ENCODE measurements at places on chromosomes 1 and 21.

GRCh38 chr1:225450491-225451191 is 22.8 kb upstream of the LBR start:
- DNase-seq: no peak

- no peak for DNase-seq
Measured at GRCh38 chr1:30664103-30664755, 59.2 kb downstream of the MATN1 start.

GRCh38 chr1:102045752-102046151 is 49.0 kb upstream of the OLFM3 start:
- no peak for DNase-seq

DNA sequence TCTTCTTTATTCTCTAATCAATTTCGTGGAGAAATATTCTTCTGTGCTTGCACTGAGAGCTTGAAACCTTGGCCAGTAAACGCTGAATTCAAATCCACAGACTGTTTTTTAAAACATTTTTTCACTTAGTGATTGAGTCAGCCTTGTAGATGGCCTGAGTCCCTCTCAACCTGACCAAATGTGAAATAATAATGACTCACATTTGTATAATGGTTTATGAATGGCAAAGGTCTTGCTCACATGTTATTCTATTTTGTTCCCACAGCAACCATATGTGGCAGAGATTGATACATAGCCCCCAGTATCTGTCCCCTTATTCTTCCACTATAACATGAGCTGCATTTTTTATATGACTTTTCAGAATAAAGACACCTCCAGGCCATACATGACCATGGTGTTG is 47.8 kb upstream of the CCDC190 start:
- no peak for DNase-seq

- DNase-seq: peak; percentile 56
Measured at GRCh38 chr1:86798608-86799291, 94.4 kb downstream of the SH3GLB1 start.

- DNase-seq: no peak
Measured at GRCh38 chr1:3511306-3511705, 56.8 kb downstream of the ARHGEF16 start.

DNA sequence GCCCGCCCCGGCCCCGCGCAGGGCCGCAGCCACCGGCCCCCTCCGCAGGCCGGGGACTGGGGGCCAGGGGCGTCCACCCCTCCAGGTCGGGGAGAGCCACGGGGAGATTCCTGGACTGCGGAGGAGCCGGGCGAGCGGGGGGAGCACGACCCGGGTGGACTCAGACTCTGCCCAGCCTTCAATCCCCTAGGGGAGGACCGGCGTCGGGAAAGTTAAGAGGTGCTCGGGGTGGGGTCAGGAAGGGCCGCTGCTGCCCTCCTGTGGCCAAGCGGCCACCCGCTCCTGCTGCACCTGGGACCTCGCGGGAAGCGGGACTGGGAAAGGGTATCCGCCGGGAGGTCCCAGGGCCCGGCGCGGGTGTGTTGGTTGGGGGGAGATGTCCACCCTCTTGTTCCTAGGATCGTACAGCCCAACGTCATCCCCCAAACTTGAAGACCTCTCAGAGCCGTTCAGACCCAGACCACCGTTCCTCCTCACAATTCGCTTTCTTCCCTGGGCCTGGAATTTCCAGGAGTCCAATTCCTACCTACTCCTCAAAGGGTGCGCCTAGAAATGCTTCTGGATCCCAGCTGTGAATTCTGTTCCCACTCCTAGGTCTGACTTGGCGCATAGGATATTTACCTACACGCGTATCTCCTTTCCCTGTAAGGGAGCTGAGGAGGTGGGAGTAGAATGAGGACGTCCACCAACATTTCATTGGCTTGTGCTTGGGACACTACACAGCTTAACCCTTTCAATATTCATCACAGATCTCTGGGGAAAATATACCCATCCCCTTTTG is 484 bp upstream of the RHOC start:
- DNase-seq: peak; percentile 79

- DNase-seq: no peak
Measured at GRCh38 chr1:106721790-106722189, 334.7 kb upstream of the PRMT6 start.

DNA sequence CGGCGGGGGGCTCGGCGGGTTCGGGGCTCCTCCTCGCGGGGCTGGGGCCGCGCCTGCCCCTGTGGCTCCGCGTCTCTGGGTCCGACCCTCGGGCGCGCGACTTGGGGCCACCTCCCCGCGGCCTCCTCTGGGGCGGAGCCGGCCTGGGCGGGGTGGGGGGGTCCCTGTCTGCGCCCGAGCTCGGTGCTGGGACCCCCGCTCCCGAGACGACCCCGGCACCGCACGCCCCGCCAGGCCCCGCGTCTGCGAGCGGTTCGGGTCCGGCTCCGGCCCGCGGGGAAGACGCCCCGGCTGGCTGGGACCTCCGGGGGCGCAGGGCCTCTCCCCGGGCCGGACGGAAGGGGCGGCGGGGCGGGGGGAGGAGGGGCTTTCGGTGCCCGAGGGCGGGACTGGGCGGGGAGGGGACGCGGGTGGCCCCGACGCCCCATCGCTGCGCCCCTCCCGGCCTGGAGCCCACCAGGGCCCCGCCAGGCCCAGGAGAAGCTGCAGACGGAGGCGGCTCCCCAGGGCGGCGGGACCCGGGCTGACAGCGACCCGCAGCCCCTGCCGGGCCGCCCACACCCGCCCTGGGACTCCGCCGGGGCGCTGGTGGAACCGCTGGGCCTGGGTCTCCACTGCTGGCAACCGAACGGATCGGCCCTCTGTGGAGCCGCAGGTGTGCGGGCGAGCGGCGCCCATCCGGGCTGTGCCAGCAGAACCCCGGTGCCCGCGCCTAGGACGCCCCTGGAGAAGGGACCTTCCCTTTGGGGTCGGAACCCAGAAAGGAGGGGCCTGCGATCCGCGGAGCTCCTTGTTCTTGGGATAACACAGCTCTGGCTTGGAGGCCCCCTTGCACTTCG is 610 bp downstream of the COL6A2 start:
- no peak for DNase-seq

- no peak for DNase-seq
Measured at GRCh38 chr1:185349556-185349955, 32.5 kb upstream of the IVNS1ABP start.

DNA sequence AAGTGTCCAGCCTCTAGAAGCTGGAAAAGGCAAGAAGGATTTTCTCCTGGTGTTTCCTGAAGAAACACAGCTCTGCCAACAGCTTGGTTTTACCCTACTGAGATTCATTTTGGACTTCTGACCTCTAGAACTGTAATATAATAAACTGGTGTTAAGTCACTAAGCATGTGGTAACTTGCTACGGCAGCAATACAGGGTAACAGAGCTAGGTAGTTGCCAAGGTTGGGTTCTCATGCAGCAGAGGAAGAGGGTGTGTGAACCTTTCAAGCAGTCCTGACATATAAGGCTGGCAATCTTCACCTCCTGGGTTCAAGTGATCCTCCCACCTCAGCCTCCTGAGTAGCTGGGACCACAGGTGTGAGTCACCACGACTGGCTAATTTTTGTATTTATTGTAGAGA is 36.0 kb downstream of the GNG4 start:
- DNase-seq: no peak

DNA sequence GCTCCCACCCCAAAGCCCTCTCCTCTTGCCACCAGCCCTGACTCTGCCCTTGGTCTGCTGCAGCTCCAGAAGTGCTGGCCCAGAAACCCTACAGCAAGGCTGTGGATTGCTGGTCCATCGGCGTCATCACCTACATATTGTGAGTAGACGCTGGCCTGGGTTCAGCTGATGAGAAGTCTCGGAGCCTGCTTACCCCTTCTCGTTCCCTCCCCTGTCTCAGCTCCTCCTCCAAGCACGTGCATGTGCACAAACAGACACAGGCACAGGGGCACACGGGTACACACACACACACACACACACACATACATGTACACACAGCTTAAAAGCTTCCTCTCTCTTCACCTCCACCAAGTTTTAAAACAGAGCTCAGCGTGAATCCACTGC is 24.3 kb downstream of the CAMK1G start:
- DNase-seq: no peak

GRCh38 chr1:89023026-89023425 is 360 bp upstream of the GBP3 start:
- no peak for DNase-seq

DNA sequence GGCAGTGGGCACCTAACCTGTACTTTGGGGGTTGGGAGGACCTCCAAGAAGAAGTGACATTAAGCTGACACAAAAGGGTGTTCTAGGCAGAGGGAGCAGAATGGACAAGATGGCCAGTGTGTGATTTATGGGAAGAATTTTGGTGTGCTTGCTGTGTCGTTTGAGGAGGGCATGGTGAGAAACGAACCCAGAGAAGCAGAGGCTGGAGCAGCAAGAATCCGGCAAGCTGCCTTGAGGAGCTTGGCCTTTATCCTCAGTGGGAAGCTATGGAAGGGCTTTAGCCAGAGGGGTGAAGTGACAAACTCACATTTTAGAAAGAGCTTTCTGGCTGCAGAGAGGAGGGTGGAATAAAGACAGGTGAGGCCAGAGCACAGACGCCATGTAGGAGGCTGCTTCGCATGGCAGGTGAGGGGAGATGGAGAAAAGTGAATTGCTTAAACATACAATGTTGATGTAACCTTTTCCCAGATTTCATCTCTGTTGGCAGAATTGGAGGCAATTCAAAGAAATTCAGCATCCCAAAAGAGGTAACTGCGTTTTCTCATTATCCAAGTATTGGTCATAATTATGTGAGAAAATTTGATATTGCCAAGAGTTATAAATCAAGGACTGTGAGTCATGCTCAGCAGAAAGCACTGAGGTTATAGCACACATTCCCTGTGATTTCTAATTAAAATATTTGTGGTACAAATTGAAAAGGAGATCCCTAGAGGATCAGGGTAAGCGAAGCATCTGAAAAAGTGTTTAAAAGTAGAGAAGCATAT is 26.5 kb downstream of the TRIM45 start:
- DNase-seq: no peak

DNA sequence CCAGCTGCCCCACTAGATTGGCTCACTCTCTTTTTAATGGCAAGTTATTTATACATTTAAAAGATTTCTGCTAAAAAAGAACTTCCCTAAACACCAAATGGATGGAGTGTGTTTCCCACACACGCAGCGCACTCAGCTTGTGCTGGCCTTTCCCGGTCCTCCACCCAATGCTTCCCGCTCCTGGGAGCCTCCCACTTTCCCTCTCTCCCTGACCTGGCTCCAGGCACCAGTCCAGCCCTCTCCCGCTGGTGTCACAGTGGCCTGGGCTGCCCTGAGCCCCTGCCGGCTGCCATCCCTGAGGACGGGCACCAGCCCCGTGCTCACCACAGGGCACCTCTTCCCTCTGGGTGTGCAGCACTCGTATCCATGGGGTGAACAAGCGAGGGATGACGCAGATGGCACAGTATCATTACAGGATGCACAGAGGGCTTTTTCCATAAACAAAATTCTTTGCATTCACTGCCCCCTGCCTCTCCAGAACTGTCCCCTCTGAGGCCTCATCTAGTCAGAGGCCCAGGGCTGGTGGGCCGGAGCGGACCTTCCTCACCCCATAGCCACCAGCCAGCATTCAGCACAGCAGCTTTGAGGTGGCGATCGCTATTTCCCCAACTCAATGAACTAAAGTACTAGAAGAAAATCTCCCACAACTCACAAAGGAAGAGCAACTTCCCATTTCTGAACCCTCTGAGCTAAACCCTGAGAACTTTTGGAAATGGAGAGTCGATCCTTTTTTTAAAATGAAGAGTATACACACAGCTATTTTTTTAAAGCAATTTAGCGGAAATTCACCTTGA is 68.5 kb downstream of the SLC37A1 start:
- DNase-seq: no peak

- DNase-seq: no peak
Measured at GRCh38 chr1:31731049-31731565, 27.3 kb upstream of the COL16A1 start.

DNA sequence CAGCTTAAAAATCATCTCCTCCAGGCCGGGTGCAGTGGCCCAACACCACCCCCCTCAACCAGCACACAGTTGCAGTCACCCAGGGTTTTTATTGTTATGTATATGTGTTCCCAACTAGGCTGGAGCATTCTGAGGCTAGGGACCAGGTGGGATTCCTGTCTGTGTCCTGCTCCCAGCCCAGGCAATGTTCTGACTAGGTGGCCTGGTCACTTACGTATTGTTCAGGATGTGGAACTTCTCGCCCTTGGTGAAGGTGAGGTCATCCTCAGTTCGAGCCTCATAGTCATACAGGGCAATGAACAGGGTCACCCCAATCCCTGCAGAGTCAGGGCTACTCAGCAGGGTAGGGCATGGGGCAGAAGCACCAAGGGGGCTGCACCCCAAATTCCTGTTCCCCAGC is 12.2 kb downstream of the FGR start:
- DNase-seq: no peak
